ENCODE measurements at places on chromosomes 16 and 17.

GRCh38 chr17:66939461-66940114, 24.9 kb upstream of the CACNG4 start:
- DNase-seq, result no peak

DNA sequence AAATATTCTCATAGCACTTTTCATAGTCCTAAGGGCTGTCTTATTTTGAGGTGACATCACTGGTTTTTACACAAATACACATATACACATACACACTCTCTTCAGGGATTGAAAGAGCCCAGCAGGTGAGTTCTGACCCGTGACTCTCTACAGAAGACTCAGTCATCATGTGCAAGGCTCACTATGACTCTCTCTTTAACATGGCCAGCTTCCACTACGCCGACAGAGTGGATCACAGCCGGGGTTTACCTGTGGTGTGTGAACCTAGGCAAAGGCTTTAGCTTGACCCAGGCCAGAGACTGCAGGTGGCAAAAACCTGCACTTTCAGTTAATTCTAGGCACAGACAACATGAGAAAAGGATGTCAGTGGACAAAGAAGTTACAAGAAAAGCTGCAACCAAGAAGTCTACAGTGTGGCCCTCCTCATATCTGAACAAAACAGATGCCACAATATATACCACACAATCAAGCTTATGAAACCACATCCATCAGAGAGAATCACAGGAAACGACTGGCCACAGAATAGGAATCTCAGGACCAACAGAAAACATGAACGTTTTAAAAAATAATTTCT, 56.5 kb downstream of the CYTH1 start:
- no peak for DNase-seq

DNA sequence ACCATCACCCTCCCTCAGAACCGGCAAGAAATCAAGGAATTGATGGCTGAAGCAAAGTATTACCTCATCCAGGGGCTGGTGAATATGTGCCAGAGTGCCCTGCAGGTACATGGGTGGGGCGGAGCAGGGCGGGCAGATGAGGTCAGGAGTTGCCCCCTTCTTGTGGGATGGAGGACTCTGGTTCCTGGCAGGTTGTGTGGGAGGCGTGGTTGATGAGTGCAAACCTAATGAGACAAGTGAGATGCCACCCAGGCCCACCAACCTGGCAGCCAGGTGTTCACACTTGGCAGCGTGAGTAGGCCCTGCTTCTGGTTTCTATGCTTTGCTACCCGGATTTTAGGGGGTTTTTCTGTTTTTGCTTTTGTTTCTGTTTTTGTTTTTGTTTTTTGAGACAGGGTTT, 4.8 kb downstream of the TNFAIP1 start:
- no peak for DNase-seq

- no peak for DNase-seq
Observed at GRCh38 chr16:31183432-31184428, 3.8 kb downstream of the FUS start.

GRCh38 chr16:29198731-29199521, 207.6 kb downstream of the NPIPB11 start:
- no peak for DNase-seq

GRCh38 chr17:60573236-60574051, 26.5 kb upstream of the PPM1D start:
- DNase-seq, result no peak

- DNase-seq, result no peak
Observed at GRCh38 chr16:59634951-59635350, 900.8 kb upstream of the GOT2 start.

- DNase-seq, result no peak
Observed at GRCh38 chr16:87286839-87287626, 30.2 kb downstream of the C16orf95 start.

All from central memory CD8-positive, alpha-beta T cell (primary cell).